Right atrium auricular region (tissue), 2 donors: ENCODE measurements at places on chromosomes 7 and 10. TPM values are rescaled to one million over a fixed set of nuclear protein-coding genes. Genes with fewer than 3 reads are reported as not detected.

- no peaks in the 10 kb centered on the region for H3K36me3 ChIP-seq
- H3K4me1 ChIP-seq = no peaks in the 10 kb centered on the region
- H3K27me3 ChIP-seq = no peaks in the 10 kb centered on the region
- no peak overlapping the region for H3K27ac ChIP-seq
- DNase-seq = no peak
These were observed 9.8 kb downstream of the SDK1 start for GRCh38 chr7:3310884-3311283.

DNA sequence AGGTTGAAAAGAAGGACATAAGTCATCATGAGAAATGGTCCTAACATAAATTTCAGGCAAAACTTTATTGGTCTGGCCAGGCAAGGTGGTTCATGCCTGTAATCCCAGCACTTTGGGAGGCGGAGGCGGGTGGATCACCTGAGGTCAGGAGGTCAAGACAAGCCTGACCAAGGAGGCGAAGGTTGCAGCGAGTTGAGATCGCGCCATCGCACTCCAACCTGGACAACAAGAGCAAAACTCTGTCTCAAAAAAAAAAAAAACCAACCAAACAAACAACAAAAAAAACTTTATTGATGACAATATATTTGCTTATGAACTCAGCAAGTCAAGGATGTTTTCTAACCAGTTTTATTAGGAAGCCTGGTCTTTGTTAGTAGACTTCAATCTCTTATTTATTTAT is 54.6 kb upstream of the ARHGAP21 start:
- H3K4me1 ChIP-seq = no peaks in the 10 kb centered on the region
- DNase-seq = no peak
- H3K27ac ChIP-seq = no peak overlapping the region
- H3K27me3 ChIP-seq = no peaks in the 10 kb centered on the region

- H3K4me3 ChIP-seq = no peak overlapping the region
- DNase-seq = no peak
- H3K4me1 ChIP-seq = no peaks in the 10 kb centered on the region
- H3K27me3 ChIP-seq = no peaks in the 10 kb centered on the region
These were observed 4.8 kb upstream of the GCK start for GRCh38 chr7:44194069-44194468.

DNA sequence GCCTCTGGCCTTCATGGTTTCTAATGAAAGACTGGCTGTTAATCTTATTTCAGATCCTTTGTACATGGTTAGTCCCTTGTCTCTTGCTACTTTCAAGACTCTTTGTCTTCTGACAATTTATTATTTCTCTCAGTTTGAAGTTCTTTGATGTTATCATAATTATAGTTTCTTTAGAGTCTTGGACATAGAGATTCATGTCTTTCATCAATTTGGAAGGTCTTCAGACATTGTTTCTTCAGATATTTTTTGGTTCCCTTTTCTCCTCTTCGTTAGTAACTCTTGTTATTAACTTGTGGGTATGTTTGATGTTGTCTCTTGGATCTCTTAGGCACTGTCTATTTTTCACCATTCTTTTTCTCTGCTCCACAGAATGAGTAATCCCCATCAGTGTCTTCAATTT is 8.7 kb downstream of the ZNF37A start:
- no peak overlapping the region for H3K4me3 ChIP-seq
- no peaks in the 10 kb centered on the region for H3K27me3 ChIP-seq
- DNase-seq = no peak
- no peaks in the 10 kb centered on the region for H3K4me1 ChIP-seq
- no peak overlapping the region for H3K27ac ChIP-seq

DNA sequence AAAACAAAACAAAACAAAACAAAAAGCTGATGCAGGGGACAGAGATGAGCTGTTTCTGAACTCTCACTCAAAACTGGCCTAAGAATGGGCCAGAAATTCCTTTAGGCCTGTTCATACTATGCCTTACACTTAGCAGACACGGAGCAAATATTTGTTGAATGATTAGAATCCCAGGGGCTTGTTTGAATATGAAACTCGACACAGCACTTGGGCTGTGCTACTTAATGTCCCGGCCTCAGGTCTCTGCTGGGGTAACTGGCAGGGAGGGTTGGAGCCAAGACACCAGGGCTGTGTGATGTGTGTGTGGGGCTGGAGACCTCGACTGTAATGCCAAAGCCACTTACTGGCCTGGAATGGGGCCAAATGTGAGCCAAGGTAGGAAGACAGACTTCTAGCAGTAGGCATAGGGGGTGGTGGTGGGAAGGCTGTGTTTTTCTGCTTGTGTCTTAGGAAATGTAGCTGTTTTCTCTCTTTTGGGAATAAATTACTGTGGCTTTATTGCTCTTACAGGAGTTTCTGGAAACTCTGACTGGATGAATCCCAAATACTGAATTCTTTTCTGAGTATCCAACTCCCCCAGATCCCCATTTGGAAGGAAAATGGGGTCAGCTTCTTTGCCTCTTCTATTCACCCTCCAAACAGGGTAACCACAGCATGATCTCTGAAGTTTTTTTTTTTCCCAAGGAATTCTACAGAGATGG is 66.7 kb downstream of the EMX2 start:
- H3K36me3 ChIP-seq = no peaks in the 10 kb centered on the region
- H3K27me3 ChIP-seq = no peaks in the 10 kb centered on the region
- no peak overlapping the region for H3K4me3 ChIP-seq
- H3K27ac ChIP-seq = no peak overlapping the region
- DNase-seq = peak; percentile 60

DNA sequence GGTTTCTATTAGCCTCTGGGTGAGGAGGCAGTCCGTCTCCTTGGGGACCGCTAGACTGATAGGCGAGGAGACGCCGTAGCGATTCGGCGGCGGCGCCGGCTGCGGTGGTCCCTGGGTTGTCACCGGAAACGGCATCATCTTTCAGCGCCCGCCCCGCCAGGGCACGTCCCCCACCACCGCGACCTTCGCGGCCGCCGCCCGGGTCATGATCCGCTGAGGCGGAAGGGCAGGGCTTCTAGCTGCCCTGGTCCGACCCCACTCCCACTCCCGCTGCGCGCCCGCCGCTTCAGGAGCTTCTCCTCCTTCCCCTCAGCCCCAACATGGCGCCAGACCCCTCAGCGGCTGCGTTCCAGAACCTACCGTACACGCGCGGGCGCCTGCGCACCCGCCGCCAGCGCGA is at the start of gene PAPOLB:
PAPOLB (minus strand) TSS at position 358 of the 400 bp plus-strand sequence; CDS start at position 138, 220 bp downstream.
- no peaks in the 10 kb centered on the region for H3K27me3 ChIP-seq
- H3K4me1 ChIP-seq = peaks cover 4% of the 10 kb centered on the region
- no peak within 1 kb of the TSS for H3K27ac ChIP-seq
- no peak for DNase-seq

- DNase-seq = no peak
- no peaks in the 10 kb centered on the region for H3K4me1 ChIP-seq
- no peaks in the 10 kb centered on the region for H3K36me3 ChIP-seq
- no peak overlapping the region for H3K4me3 ChIP-seq
- peak overlapping the region; percentile 17 for H3K27ac ChIP-seq
- no peaks in the 10 kb centered on the region for H3K27me3 ChIP-seq
These were observed 146.0 kb downstream of the FANK1 start for GRCh38 chr10:126042354-126042753.

DNA sequence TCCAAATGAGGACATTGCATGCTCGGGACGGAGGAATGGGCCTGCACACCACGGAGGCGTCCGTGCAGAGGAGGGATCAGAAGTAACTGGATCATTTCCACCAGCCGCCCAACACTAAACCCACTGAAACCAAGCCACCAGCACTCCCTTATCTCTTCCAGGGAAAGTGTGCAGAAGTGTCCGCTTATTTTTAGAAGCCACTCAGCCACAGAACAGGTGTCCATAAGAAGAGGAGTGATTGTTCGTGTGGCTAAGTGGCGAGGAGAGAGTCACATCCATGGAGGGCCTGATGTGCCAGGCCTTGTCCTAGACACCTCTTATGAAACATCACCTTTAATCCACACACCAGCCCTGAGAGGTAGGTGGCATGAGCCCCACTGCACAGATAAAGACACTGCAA is 407.9 kb upstream of the NPVF start:
- no peaks in the 10 kb centered on the region for H3K27me3 ChIP-seq
- H3K4me1 ChIP-seq = peaks cover 31% of the 10 kb centered on the region
- no peaks in the 10 kb centered on the region for H3K36me3 ChIP-seq

DNA sequence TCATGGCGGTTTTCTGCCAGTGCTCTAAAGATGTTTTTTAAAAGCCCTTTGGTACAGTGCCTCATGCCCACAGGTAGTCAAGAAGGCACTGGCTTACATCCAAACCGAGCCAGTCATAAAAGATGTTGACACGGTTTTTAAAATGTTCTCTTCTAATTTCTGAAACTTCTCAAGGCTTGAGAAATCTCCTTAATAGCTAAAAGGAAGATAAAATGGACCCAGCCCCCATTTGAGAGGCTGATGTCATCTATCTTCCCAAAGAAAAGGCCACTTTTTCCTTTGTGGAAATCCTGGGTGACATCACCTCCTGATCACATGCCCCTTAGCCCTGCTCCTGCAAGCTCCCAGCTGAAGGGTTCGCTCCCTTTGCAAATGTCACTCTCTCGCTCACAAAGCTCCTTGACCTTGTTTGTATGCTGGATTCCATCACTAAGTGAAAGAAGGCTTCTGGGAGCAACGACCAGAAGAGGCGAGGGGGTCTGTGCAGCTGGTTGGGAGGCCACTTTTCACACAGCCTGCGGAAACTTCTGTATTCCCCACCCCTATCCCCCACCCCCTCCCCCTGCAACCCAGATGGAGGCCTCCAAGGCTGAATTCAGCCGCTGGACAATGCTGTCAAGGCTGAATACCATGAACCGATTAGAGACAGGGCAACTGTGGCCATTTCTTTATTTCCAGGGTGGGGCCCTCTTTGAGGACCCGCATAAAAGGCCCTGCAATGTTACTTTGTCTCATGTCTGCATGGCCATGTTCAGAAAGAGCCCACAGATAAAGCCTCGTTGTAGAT is 122.8 kb downstream of the CUBN start:
- peak overlapping the region; percentile 80 for H3K27ac ChIP-seq
- no peak overlapping the region for H3K4me3 ChIP-seq
- H3K36me3 ChIP-seq = no peaks in the 10 kb centered on the region
- no peak for DNase-seq
- H3K27me3 ChIP-seq = no peaks in the 10 kb centered on the region

DNA sequence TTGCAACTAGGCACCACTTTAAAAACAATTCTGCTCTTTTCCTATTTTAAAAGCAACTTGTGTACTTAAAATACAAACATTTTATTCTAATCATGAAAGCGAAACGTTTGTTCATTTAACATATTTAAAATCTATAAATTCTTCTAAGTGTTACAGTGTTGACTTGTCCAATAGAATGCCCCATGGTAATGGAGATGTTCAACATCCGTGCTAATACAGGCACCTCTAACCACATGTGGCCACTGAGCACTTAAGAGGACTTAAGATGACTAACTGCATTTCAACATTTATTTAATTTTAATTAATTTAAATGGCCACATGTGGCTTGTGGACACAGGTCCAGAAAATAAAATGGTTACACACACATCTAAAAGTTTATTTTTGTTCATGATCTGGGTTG is 115.1 kb downstream of the TPK1 start:
- H3K4me3 ChIP-seq = no peak overlapping the region
- no peak overlapping the region for H3K27ac ChIP-seq
- no peaks in the 10 kb centered on the region for H3K27me3 ChIP-seq
- H3K36me3 ChIP-seq = no peaks in the 10 kb centered on the region
- no peak for DNase-seq

DNA sequence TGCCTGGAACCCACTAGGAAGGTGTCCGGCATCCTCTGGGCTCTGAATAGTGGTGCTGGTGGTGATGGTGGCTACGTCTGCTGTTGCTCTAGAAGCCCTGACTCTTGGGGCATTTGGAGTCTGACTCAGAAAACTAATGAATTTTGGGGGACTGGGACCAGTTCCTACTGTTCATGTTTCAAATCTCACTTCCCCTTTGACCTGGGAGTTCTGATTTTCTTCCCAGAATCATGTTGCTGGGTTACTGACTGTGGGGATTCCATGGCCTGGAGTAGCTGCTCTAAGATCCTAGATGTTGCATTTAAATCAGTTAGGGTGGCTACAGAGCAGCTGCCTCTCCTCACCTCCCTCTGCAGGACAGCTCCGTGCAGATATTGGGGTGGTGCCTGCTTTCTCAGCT is 3.2 kb downstream of the TSPAN33 start:
- H3K27ac ChIP-seq = no peak overlapping the region
- no peak overlapping the region for H3K4me3 ChIP-seq
- no peak for DNase-seq
- H3K4me1 ChIP-seq = no peaks in the 10 kb centered on the region
- H3K36me3 ChIP-seq = no peaks in the 10 kb centered on the region

DNA sequence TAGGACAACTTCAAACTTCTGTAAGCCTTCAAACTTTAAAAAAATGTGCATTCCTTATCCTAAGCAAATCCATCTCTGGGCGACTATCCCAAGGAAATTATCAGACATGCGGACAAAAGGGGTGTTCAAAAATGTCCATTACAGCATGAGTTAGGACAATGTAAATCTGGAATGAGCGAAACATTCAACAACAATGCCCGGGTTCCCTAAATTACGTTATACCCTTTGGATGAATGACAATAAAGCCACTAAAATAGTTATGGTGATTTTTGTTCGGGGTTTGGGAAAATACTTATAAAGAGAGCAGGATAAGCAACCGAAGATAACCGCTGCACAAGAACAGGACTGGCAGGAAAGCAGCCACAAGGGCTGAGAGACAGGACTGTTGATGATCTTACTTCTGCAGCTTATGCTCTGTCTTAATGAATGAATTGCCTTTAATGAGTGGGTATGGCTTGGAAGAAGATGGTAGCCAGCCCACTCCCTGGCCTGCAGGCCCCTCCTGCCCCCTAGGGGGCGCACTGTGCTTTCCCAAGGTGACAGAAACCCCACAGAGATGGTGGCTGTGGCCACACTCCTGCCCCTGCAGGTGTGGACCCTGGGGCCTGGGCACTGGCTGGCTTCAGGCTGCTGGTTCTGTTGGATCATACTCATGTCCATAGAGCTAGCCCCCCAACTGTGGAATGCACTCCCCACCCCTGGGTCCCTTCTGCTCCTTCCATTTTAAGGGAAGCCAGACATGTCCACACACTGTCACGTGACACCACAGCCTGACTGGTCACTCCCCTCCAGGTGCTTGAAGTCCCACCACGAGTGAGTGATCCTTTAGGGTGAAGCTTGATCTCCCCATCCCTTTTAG is 45.0 kb downstream of the ZCCHC24 start:
- DNase-seq = no peak
- no peaks in the 10 kb centered on the region for H3K36me3 ChIP-seq
- peak overlapping the region; percentile 86 for H3K27ac ChIP-seq

GRCh38 chr7:96614154-96614867 is 95.3 kb downstream of the SEM1 start:
- H3K4me3 ChIP-seq = no peak overlapping the region
- no peak for DNase-seq
- no peaks in the 10 kb centered on the region for H3K36me3 ChIP-seq
- no peaks in the 10 kb centered on the region for H3K4me1 ChIP-seq

MYO1G gene
- 0.78 TPM for total RNA-seq

STRIP2 gene
- 11.3 TPM for total RNA-seq

SPDYE1 gene
- not detected for total RNA-seq

TRIL gene
- 0.83 TPM for total RNA-seq

XRCC2 gene
- 0.20 TPM for total RNA-seq

PNLIPRP2 gene
- not detected for total RNA-seq
